Anterior cingulate cortex (tissue), 58 donors: ENCODE measurements at places on chromosomes 16 and 17.

DNA sequence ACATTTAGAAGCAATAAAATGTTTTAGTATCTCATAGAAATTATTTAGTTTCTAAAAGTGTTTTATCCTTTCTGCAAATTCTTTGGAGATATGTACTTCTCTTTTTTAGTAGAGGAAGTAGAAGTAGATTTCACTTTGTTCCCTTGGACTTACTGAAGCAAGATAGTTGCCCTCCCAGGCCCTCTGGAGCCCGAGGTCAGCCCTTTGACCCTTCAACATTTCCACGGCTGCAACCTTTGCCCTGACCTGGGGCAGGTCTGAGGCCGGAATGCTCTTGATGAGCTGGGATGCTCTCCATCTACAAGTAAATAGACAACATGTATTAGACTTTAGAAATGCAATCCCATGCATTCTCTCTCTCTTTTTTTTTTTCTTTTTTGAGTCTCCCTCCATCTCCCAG is 167.5 kb downstream of the CDK5R1 start:
- no peak for DNase-seq

DNA sequence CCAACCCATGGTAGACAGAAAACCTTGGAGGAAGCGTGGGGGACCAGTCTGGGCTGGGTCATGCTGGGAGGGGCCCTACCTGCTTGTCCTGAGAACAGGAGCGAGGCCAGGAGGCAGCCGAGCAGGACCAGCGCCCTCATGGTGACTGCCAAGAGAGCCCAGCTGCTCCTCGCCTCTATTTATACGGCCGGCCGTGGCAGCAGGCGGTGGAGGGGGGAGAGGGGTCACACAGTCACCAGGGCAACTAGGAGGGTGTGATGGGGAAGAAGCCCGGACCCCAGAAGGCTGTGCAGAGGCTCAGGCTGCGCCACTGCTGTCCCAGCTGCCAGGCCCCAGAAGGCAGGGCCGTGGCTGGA is at the start of gene SRL:
Gene SRL (minus strand): TSS at position 153 of the 356 bp plus-strand sequence. CDS start 13 bp downstream, at position 140.
- DNase-seq: no peak

- peak; percentile 60 for DNase-seq
Measured at GRCh38 chr17:19336938-19337711, 25.4 kb downstream of the B9D1 start.

- DNase-seq: no peak
Measured at GRCh38 chr17:7476494-7476893, 2.9 kb downstream of the ZBTB4 start.

DNA sequence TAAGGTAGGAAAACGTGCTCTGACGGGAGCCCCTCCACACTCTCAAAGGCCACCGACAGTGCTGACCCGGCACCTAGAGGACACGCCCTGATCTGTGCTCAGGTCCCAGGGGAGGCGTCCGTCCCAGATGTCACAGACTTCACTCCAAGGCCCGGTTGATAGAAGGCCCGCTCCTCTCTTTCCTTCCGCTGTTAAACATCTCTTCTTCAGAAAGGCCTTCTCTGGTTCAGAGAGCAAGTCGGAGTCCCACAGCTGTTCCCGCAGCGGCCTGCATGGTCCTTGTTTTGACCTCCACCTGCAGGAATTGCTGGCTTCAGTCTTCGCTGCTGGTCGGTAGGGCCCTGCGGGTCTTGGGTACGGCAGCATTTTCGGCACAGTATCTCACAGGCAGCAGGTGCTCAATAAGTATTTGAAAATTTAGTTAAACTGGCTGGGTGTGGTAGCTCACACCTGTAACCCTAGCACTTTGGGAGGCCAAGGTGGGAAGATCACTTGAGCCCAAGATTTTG is 88.5 kb downstream of the MRC2 start:
- no peak for DNase-seq

GRCh38 chr17:82444941-82445521 is 5.5 kb downstream of the CYBC1 start:
- DNase-seq: no peak

- DNase-seq: no peak
Measured at GRCh38 chr17:81405411-81405872, 10.2 kb downstream of the BAHCC1 start.

- no peak for DNase-seq
Measured at GRCh38 chr17:62650587-62650986, 23.1 kb downstream of the MRC2 start.

DNA sequence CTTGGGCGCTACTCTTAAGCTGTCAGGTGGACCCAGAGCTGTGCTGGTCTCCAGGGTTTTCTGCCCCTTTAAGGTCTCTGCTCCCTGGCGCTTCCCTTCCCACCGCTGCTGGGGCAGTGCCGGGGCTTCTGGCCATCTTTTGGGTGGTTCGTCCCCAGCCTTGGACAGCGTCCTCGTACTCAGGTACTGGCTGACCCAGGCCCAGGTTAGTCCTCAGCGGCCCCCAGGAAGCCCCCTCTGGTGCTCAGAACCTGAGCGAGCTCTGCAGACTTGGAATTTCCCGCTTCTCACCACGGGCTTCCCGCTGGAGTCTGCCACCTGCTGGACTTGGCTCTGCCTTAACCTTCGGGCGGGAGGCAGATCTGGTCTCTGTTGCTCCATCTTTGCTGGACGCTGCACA is 94.1 kb upstream of the ZNF750 start:
- no peak for DNase-seq

DNA sequence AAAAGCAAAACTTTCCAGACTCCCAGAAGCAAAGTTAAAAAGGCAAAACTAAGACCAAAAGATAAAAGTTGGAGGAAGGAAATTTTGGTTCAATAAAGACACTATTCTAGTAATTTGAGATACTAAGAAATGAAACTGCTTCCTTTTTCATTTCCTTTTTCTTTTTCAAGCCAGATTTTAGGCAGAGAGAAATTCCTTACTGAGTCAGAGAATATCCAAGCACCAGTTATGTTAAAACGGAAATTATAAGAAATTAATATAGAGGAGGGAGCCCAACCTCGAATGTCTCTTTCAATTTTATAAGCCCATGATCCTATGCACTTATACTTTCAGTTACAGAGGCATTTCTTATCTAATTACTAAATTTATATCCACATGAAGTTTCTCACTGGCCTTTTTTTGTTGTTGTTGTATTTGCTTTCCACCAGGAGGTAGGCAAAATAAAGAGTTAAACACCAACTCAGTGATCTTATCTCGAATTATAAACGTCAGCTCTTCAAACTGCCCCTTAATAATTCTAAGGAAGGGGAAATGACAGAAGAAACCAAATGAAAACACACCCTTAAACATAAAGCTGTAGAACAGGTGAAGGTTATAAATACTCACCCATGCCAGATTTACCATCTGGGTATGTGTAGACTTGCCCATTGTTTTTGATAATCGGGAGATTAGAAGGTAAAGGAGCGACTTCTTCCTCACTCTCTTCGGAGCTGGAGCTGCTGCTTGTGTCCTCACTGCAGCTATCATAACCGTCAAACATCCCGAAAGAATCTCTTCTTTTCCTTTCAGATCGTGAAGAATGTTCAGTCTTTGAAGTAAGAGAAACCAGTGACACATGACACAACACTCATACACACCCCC is 35.2 kb downstream of the MBTD1 start:
- DNase-seq: no peak

DNA sequence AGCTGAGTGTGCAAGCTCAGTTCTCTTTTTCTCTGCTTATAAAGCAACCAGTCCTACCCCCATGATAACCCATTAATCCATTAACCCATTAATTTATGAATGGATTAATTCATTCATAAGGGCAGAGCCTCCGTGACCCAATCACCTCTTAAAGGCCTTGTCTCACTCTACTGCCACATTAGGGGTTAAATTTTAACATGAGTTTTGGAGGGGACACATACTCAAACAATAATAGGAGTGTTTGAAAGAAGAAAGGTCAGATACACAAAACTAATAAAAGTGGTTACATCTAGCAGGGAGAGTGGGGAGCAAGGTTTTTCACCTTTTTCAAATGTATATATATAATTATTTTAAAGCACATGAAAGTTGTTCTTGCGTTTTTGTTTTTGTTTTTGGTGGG is 6.8 kb downstream of the VMP1 start:
- DNase-seq: no peak

- DNase-seq: no peak
Measured at GRCh38 chr17:71273441-71273840, 847.4 kb upstream of the SOX9 start.

- DNase-seq: no peak
Measured at GRCh38 chr16:63092736-63093135, 1056.5 kb upstream of the CDH8 start.

DNA sequence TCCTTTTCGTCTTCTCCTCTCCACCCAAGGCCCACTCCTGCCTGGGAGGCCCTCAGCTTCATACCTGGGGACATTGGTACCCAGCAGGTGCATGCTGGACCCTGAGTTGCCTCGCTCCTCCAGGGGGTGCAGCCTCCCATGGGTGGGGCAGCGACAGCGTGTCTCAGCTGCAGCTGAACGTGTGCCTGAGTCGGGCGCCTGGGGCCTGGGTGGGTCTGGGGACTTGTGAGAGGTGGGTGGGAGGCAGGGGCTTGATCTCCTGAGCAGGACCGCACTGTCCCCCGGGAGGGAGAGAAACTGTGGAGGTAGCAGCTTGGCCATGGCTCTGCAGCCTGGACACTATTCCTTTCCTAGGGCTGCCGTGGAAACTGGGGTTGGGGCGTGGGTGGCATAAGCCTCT is 24.8 kb upstream of the ENGASE start:
- DNase-seq: no peak

- DNase-seq: no peak
Measured at GRCh38 chr16:89313583-89313982, 96.1 kb downstream of the ZNF778 start.

DNA sequence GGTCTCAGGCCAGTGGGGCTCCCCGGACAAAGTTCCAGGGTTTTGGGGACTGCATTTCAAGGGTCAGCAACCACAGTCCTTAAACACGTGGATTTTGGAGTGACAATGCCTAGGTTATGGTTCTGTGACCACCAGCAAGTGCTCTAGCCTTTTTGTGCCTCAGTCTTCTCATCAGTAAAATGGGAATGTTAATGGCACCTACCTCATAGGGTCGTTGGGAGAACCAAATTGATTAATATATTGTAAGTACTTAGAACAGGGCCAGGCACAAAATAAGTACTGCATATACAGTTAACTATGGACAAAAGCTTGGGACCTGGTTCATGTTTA is 13.8 kb downstream of the IL4R start:
- no peak for DNase-seq

GRCh38 chr17:78368348-78368747 is 8.5 kb upstream of the SOCS3 start:
- DNase-seq: no peak

- no peak for DNase-seq
Measured at GRCh38 chr17:356671-357434, 4.2 kb upstream of the RPH3AL start.
